ENCODE measurements at places on chromosomes 7 and 10.

DNA sequence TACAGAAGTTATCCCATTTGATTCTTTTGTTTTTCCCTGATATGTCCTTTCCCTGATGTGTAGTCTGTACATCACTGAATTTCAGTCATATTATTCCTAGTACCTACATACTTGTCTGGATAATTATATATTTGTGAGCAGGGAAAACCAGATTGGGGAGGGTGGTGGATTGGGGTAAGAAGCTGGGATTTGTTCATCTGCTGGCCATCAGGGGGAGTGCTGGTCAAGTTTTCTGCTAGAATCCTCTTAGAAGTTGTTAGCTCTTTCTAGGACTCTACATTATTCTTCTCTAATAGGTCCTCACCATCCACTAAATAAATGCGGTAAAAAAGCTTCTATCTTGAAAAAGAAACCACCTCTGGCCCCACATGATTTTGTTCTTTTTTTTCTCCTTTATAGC is 232.7 kb upstream of the TAC1 start:
- DNase-seq = no peak

DNA sequence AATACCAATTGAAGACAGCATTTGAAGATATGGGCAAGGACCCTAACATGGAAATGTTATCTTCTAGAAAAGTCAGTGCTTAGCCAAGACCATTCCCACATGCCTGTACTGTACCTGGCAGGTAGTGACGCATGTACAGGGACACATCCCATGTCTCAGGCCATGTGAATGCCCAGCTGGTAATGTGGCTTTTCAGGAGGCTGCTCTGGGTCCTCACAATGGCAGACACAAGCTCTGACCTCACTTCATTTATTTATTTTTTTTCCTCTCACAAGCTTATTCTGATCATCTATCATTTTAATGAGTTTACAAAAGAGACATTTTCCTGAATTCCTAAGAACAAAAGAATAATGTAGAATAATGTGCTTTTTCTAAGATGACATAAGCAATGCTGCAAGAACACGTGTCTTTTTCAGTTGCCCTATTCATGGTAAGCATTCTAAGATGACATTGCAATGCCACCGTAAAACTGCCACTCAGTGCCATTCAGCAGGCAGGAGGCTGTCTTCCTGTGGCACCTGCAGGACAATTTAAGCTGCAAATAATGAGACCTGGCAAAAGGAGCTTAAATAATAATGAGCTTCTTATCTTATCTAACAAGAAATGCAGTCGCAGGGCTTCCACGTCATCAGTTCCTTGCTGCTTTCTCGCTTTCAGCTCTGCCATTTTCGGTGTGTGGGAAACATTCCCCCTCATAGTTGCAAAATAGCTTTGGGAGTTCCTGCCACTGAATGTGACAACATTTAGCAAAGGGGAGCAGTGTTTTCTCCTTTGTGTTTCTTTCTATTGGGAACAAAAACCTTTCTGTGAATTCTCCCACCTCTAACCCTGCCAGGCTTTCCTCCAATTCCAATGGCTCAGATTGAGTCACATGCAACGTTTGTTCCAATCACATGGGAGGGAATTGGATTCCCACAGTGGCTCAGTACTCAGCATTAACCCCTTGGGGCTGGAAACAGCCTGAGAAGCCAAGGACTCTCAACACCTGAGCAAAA is 113.0 kb downstream of the SEC23IP start:
- no peak for DNase-seq

DNA sequence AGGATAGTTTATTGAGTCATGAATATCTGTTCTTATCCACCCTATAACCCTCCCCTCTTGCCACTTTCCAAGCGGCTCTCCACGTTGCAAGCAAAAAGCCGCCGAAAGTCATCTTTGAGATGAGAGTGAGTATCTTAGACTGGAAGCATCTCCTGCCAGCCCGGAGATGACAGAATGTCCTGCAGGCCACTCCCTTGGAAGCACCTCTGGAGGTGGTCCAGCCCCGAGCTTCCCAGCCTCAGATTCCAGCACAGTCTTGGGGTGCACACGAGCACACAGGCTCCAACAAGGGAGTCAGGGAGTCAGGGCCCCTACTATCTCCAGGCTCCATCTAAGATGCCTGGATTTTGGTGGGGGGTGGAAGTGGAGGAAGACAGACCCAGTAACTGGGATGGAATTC is 5.5 kb upstream of the ELN start:
- no peak for DNase-seq

DNA sequence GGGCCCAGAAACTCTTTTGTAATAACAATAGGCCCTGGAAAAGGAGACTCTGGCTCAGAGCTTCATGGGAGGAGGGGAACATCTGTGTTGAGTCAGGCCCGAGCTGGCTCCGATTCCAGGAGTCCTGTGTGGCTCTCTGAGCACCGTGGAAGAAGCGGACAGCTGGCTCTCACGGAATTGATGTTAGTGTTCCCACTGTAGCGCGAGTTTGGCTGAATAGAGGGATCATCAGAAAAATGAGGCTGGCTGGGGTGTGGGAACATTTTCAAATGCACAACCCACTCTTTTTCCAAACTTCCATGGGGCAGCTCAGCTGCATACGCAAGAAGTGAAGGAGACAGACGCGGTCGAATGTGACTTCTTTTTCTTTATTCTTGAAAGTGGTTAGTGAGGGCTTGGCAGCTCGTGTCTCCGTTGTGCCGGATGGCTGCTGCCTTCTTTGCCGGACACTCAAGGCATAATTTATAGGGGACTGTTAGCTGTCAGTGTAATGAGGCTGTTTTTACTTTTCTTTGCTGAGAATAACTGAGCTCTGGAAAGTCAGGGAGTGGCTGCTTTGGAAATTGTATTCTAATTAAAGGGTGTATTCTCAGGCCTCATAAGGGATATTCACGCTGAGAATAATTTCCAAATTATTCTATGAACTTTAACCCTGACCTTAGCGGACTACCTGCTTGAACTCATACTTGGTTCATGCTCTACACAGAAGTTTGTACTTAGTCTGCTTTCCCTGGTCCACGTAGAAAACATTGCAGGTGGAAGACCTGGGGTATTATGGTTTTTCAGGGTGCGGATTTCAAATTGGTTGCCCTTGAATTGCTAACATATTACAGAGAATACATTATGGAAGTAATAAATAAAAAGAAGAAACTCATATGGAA is 23.1 kb downstream of the MDFIC start:
- no peak for DNase-seq

DNA sequence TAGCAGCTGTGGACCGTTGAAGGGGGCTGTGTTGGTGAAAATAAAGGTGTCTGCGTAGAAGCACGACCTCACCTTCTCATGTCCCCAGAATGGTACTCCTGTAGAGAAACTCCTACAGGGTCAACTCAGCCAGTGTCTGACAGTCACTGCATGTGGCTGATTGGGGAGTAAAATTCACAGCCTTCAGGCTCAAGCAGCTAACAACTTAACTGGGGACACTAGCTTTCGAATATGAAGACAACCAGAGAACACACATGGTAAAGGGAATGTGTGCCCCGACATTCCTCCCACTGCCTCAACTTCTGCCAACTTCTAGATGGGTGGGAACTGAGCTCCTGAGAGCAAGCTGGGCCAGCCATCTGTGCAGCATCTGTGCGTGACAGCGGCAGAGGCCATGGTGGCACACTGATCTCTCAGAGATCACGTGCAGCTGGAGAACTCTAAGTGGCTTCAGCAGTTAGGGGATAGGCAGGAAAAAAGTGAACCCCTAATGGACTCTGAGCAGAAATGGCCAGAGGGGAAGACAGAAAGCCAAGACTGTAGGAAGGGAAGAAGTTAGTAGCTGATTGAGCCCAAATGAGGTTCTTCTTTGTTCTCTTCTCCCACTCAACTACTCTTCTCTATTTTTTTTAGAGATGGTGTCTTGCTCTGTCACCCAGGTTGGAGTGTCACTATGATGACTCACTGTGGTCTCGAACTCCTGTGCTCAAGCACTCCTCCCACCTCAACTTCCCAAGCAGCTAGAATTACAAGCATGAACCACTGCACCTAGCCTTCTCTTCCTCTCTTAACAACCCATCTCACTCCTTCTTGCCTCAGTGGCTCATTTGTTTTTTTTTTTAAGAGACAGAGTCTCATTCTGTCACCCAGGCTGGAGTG is 280.8 kb downstream of the ZEB1 start:
- no peak for DNase-seq

DNA sequence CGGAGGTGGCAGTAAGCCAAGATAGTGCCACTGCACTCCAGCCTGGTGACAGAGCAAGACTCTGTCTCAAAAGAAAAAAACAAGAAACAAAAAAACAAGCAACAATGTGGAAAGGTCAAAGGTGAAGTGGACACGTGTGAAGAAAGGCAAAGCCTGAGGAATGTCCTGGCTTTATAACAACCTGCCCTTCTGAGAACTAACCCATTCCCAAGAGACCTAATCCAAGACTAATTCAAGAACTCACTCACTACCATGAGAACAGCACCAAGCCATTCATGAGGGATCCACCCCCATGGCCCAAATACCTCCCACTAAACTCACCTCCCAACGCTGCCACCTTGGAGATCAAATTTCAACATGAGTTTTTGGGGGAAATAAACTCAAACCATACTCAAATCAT is 47.5 kb upstream of the KIF5B start:
- DNase-seq = no peak

DNA sequence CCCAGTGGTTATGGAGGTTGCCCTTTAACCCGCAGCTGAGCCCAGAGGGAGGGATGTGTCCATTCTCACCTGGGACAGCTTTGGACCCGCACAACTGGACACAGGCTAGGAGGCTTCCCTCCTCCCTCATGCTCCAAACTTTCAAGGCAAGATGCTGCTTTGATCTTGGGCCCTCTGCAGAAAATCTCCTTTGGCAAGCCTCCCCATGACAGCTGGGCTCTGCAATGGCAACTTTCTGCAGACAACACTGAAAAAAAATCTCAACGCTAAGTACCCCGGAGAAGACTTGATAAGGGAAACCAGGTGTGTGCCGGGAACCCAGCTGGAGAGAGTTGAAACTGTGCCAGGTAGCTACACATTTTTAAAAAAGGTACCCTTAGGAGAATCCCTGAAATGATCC is 610.1 kb downstream of the LRMDA start:
- no peak for DNase-seq

DNA sequence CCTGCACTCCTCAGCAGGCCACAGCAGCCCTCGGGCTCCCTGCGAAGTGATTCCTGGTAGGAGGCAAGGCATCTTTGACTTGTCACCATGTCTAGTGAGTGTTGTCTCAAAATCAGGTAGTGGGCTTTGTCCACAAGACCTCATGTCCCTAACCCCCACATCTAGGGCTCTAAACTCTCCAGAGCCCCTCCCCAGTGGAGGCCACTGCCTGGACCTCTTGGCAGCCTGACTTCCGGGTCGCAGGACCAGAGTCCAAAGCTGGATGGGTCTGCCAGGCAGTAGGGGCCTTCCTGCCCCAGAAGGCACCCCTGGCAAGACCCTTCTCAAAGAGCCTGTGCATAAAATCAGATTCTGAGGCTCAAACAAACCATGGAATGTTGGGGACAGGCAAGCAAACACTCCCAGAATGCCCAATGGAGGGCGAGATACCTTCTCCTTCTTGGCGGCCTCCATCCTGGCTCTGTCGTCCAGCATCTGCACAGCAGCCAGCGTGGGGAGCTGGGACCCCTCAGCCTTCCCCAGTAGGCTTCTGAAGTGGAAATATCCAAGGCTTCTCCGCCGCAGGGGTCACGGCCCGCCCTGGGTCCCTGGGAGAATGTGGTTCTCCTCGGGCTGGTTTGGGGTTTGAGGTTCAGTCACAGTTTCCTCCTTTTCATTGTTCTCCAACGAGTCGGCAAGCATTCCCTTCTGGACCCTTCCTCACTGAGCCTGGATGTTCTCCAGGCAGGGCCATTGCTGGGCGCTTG is 586 bp downstream of the GCK start:
- DNase-seq = no peak

DNA sequence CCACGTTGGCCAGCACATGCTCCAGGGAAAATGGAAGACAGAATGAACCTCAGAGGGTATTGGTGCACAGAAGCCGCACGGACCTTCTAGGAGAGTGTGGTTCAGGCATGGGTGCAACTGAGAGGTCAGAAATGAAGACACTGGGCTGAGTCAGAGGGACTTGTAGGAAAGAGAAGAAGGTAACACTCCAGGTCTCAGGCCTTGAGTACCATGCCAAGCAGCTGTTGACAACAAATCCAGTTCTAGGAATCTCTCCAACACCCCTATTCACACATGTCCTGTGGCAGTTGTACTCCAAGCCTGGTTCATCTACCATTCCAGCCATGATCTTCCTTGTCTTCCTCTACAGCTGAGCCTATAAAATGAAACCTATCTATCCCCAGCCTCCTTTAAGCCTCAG is 251.6 kb downstream of the USP6NL start:
- DNase-seq = no peak

DNA sequence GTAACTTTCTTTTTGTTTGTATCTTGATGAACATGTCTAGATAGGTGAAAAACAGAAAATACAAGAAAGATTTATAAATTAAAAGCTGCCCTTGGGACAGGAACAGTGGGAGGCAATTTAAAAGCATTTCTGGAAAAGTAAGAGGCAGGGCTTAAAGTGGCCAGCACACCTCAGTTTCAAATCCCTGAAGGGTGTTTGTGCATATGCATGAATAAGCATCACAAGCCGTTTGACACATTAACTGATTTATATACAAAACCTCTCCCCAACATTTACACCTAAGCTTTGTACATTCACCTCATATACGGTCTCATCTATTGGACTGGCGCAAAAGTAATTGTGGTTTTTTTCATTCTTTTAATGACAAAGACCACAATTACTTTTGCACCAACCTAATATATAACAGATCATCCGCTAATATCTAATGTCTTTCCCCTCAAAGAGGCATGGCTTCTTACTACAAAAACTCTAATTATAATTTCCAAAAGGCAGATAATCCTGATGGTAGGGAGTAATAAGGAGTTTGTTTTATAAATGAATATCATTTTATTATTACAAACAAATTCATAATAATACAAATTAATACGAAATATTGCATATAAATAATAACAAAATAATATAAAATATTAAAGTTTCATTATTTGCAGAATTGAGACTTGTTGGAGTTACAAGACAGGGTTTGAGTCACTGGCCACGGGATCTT is 48.3 kb downstream of the LRGUK start:
- DNase-seq = no peak

DNA sequence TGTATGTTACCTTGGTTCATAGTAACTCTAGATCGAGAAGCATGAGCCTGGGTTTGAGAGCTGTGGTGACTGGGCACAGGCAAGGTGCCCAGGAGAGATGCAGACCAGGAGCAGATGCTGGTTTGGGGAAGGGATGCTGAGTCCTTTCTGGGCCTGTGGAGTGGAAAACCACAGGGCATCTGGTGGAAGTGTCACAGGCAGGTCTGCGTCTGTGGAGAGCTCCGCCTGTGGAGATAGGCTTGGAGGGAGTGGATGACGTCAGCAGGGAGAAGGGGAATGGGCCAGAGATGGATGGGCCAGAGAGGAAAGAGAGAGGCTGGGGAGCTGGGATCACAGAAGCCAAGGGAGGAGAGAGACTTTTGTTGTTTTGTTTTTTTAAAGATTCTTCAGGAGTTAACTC is 14.8 kb downstream of the CYP26A1 start:
- DNase-seq = no peak
